ENCODE measurements at places on chromosomes 4 and X.

DNA sequence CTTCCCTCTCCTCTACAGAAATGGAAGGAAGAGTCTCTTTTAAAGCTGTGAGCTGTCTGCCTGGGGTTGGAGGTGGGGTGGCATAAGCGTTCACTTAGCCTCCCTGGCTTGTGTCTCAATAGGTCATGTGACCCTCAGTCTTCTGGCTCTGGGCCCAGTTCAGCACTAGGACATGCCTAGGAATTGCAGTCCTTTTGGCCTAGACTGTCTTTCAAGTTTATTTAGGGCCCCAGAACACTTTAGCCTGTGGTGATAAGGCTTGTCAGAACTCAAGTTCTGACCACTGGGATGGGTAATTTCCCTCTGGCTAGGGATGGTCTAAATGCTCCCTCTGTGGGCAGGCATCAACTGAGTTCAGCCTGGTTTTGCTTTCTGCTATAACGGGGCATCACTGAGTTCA lies 34.3 kb upstream of the ARMCX4 start:
- H3K27ac ChIP-seq: no peak overlapping the region
- H3K27me3 ChIP-seq: no peaks in the 10 kb centered on the region
- H3K4me1 ChIP-seq: no peaks in the 10 kb centered on the region
- H3K4me3 ChIP-seq: no peak overlapping the region
- peak; percentile 37 for DNase-seq

DNA sequence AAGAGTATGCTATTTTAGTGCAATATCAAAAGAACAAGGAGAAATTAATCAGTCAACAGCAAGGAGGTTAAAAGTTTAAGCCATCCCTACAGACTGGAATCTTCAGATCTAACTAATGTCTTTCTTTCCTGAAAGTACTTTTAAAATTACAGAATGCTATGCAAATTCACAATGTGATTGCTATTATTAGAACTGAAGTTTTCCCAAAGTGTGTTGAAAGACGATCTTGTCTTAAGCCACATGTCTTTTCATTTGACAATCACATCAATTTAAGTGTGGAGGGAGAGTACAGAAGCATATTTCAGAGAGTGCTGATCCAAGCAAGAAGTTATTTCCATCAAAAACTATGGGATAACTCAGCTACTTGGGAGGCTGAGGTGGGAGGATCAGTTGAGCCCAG lies 64.7 kb upstream of the TNIP3 start:
- no peaks in the 10 kb centered on the region for H3K4me1 ChIP-seq
- H3K27ac ChIP-seq: no peak overlapping the region
- H3K4me3 ChIP-seq: no peak overlapping the region
- H3K36me3 ChIP-seq: no peaks in the 10 kb centered on the region
- H3K27me3 ChIP-seq: no peaks in the 10 kb centered on the region

GRCh38 chr4:76083386-76083988 lies 9.0 kb downstream of the ART3 start:
- H3K4me1 ChIP-seq: no peaks in the 10 kb centered on the region
- DNase-seq: no peak
- H3K27me3 ChIP-seq: no peaks in the 10 kb centered on the region
- no peak overlapping the region for H3K4me3 ChIP-seq

- peak overlapping the region; percentile 49 for H3K27ac ChIP-seq
- H3K4me3 ChIP-seq: no peak overlapping the region
- no peak for DNase-seq
- peaks cover 11% of the 10 kb centered on the region for H3K4me1 ChIP-seq
- H3K36me3 ChIP-seq: no peaks in the 10 kb centered on the region
Measured at GRCh38 chr4:87239821-87240220, 19.4 kb upstream of the KLHL8 start.

DNA sequence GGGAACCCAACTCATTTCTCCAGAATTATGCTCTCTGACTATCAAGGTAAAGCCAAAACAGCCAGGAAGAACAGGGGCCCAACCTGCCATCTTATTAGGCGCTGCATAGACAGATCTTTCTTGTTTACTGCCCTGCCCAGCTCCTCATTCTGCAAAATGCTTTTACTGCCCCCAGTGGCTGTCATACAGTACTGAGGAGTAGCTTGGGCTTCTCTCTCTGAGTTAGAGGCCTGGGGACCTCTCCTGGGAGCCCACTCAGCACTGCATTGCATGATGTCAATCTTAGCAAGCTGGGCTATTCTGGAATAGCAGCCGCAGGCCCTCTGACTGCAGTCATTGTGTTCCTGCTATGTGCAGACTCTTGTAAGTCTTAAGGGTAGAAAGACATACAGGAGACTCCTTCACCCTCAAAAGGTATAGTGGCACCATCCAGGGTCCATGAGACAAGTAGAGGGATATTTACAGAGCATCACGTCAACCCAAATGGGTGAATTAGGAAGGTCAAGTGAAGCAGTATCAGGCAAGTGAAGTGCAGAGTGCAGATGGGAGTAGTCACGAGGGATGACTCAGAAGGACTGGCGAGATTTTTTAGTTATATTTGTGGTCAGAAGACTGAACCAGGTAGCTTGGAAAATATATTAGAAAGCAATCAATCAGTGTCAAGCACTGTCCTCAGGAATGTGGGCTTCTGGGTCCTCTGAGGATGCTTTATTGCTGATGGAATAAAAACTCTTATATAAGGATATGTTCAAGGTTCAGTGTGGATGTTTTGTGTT lies 294.1 kb upstream of the SFRP2 start:
- no peak for DNase-seq
- no peaks in the 10 kb centered on the region for H3K36me3 ChIP-seq
- H3K4me3 ChIP-seq: no peak overlapping the region
- H3K27me3 ChIP-seq: no peaks in the 10 kb centered on the region

- DNase-seq: no peak
- no peaks in the 10 kb centered on the region for H3K36me3 ChIP-seq
- no peak overlapping the region for H3K27ac ChIP-seq
Measured at GRCh38 chr4:37232315-37232714, 12.2 kb upstream of the NWD2 start.

- no peaks in the 10 kb centered on the region for H3K36me3 ChIP-seq
- no peak for DNase-seq
- no peaks in the 10 kb centered on the region for H3K27me3 ChIP-seq
- no peaks in the 10 kb centered on the region for H3K4me1 ChIP-seq
Measured at GRCh38 chr4:79958466-79959264, 114.4 kb downstream of the ANTXR2 start.

- H3K27ac ChIP-seq: no peak overlapping the region
- H3K4me1 ChIP-seq: no peaks in the 10 kb centered on the region
- no peaks in the 10 kb centered on the region for H3K36me3 ChIP-seq
- no peaks in the 10 kb centered on the region for H3K27me3 ChIP-seq
- no peak for DNase-seq
Measured at GRCh38 chrX:47960406-47960805, 43.4 kb downstream of the ZNF182 start.

DNA sequence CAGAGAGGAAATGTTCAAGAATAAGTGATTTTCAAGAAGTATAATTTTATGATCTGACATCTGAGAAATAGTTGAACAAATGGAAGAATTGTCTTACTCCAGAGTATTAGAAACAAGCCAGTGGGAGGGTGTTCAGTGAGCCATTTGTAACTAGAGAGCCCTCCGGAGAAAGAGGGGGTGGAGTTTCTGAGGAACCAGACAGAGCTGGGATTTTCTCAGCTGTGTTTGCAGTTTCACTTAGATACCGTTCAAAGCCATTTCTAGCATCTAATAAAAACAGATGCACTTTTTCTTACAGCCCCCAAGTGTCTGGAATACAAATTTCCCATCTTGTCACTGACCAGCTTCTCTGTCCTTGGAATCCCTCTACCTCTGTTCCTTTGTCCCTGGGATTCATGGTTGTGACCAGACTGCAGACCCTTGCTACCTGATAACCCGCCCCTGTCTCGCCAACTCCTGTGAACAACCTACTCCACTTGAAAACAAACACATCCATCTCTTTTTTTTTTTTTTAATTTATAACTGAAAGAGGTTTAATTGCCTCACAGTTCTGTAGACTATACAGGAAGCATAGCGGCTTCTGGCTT lies 132.8 kb upstream of the KLF3 start:
- H3K4me3 ChIP-seq: no peak overlapping the region
- H3K4me1 ChIP-seq: no peaks in the 10 kb centered on the region
- no peaks in the 10 kb centered on the region for H3K27me3 ChIP-seq
- H3K36me3 ChIP-seq: no peaks in the 10 kb centered on the region

- H3K36me3 ChIP-seq: no peaks in the 10 kb centered on the region
- no peaks in the 10 kb centered on the region for H3K27me3 ChIP-seq
- no peak overlapping the region for H3K27ac ChIP-seq
- DNase-seq: no peak
- H3K4me3 ChIP-seq: no peak overlapping the region
Measured at GRCh38 chrX:114615765-114616164, 31.9 kb downstream of the HTR2C start.

GRCh38 chr4:145823743-145824142 lies 114.9 kb downstream of the ZNF827 start:
- H3K4me3 ChIP-seq: no peak overlapping the region
- H3K27ac ChIP-seq: no peak overlapping the region
- DNase-seq: no peak
- peaks cover 16% of the 10 kb centered on the region for H3K4me1 ChIP-seq

DNA sequence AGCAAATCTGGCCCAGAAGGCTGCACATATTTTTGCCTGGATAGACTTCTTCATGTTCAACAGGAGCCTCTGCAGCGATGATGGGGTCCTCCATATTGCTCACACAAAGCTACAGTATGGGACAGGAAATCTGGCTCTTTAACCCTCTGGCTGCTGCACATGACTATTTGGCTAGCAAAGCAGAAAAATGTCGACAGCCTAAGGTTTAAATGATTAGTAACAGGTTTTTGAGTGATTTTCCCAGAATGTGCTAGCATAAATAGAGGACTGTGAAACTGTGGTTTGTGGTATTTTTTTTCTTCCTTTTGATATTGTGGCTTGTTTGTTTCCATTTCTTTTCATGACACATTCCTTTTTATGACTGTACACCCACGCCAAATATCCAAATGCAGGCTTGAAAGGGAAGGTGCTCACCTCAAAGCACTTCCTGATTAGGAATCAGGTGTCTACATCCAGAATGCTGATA lies 120.2 kb upstream of the GK2 start:
- no peaks in the 10 kb centered on the region for H3K4me1 ChIP-seq
- H3K27me3 ChIP-seq: no peaks in the 10 kb centered on the region
- no peaks in the 10 kb centered on the region for H3K36me3 ChIP-seq
- no peak overlapping the region for H3K27ac ChIP-seq
- no peak overlapping the region for H3K4me3 ChIP-seq

GRCh38 chr4:10006601-10007435 lies 14.5 kb downstream of the SLC2A9 start:
- no peak overlapping the region for H3K27ac ChIP-seq
- peaks cover 31% of the 10 kb centered on the region for H3K4me1 ChIP-seq
- H3K27me3 ChIP-seq: no peaks in the 10 kb centered on the region
- no peak overlapping the region for H3K4me3 ChIP-seq
- no peaks in the 10 kb centered on the region for H3K36me3 ChIP-seq
- no peak for DNase-seq
